ENCODE measurements at places on chromosomes 13 and 19.

DNA sequence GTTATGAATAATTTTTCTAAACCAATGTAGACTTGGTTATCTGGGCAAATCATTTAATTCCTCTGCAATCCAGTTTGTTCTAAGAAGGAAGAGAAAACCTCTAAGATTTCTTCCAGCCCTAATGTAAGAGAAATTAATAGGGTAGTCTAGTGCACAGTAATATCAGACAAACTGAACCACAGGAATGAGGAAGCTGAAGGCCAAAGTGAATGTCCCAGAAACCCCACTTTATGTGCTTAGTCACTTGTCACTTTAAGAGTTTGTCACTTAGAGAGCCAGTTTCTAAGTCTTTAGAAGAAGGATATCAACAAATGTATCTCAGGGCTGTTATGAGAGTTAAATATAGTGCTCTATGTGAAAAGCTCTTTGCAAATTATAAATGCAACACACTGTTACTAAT, 750.6 kb downstream of the DIAPH3 start:
- no peak for DNase-seq

DNA sequence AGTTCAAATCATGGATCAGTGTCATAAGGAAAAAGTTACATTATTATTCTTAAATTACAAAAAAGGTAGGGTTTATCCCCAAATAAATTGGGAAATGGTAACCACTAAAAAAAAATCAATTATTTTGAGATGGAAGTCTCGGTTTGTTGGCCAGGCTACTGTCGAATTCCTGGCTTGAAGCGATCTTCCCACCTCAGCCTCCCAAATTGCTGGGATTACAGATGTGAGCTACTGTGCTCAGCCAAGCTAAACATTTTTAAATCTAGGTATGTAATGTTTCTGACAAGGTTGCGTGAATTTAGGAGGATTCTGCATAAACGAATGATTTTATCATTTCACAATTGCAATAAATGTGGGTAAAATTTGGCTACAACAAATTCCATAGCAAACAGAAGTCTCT, 2.0 kb downstream of the NAA16 start:
- no peak for DNase-seq

- DNase-seq: no peak
Measured at GRCh38 chr13:74662905-74663304, 528.7 kb upstream of the KLF12 start.

GRCh38 chr13:100484702-100485101, 103.9 kb downstream of the GGACT start:
- DNase-seq: no peak

DNA sequence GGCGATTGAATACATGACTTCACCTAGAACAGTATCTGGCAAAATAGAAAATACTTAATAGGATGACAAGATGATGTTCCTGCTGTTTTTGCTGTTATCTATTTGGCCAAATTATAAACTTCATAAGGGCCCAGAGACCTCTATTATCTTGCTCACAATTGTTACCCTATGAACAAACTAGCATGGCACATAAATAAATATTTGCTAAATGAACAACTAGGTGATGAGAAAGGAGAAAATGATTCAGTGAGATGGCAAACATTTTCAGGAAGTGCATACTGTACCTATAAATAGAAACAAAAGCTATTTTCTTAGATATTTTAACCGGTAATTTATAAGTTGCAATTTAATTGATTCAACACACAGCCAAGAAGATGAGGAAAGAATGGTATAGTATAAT, 78.4 kb downstream of the FAM216B start:
- no peak for DNase-seq

DNA sequence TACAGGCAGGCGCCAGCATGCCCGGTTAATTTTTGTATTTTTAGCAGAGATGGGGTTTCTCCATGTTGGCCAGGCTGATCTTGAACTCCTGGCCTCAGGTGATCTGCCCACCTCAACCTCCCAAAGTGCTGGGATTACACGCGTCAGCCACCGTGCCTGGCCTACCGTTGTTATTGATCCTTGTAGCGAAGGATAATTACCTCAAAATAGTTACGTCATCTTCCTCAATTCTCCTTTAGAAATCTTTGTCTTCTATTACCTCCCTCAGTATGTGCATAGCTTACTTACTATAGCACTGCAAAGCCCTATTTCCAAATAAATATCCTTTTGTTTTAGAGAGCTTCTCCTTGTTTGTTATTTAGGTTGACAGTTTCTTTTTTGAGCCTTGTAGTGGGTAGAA, 9.4 kb upstream of the TLE6 start:
- no peak for DNase-seq

- DNase-seq: no peak
Measured at GRCh38 chr13:100130930-100131511, 42.1 kb downstream of the PCCA start.

GRCh38 chr19:14116918-14117578, 514 bp downstream of the PRKACA start:
- DNase-seq: no peak

DNA sequence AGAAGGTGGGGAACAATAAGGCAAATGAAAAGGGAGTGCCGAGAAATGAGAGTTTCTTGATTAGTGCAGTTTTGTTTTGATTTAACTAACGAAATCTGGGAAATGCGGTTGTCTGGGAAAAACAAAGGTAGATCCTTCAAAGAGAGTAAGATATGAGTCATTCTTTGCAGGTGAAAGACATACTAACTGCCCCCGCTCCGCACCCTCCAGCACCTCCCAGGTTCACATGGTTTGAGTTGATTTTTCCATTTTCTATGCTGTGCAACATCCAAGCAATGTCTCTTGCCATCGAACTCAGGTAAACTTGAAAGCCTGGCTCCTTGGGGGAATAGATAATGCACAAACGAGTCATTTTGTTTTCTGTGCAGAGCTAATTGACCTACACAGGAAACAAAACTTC, 84.1 kb upstream of the KLF12 start:
- no peak for DNase-seq

- DNase-seq: no peak
Measured at GRCh38 chr13:74966275-74966674, 515.7 kb downstream of the TBC1D4 start.

DNA sequence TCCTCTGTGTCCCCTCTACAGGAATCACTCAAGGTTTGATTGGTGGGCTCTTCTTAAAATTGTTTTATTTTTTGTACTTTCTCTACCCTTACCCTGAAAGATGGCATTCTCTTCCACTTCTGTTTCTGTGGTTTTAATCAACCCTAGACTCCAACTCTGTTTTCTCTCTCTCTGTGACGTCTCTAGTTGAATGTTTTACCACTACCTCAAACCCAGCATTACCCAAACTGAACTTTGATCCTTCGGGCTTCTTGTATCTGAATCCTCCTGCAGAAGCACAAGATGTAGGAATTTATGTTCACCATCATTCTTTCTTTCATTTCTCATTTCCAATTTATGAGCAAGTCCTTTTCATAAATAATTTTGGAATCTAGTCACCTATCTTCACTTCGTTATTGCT, 39.9 kb downstream of the PCCA start:
- no peak for DNase-seq

DNA sequence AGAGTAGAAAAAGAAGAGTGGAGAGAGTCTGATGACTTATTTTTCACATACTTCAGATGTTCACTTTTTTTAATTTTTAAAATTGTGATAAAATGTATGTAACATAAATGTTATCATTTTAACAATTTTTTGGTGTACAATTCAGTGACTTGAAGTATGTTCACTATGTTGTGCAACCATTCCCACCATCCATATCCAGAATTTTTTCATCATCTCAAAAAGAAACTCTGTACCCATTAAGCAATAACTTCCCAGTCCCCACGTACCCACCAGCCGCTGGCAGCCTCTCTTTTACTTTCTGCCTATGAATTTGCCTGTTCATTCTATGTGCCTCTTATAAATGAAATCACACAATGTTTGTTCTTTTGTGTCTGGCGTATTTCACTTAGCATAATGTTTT, 43.3 kb downstream of the SKA3 start:
- no peak for DNase-seq

DNA sequence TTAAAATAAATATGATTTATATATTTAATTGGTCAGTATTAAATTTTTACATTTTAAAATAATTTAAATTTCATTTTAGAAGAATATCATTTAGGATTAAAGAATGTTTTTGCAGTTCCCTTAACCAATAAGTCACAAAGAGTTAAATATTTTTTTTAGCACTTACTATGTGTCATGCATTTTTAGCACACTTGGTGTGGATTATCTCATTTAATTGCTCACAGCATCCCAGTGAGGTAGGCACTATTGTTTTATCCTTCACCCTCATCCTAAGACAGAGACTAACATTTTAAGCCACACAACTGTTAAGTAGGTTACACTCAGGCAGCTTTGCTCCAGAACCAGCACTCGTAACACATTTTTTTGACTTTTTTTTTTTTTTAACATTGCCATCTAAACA, 78.2 kb downstream of the URI1 start:
- no peak for DNase-seq

DNA sequence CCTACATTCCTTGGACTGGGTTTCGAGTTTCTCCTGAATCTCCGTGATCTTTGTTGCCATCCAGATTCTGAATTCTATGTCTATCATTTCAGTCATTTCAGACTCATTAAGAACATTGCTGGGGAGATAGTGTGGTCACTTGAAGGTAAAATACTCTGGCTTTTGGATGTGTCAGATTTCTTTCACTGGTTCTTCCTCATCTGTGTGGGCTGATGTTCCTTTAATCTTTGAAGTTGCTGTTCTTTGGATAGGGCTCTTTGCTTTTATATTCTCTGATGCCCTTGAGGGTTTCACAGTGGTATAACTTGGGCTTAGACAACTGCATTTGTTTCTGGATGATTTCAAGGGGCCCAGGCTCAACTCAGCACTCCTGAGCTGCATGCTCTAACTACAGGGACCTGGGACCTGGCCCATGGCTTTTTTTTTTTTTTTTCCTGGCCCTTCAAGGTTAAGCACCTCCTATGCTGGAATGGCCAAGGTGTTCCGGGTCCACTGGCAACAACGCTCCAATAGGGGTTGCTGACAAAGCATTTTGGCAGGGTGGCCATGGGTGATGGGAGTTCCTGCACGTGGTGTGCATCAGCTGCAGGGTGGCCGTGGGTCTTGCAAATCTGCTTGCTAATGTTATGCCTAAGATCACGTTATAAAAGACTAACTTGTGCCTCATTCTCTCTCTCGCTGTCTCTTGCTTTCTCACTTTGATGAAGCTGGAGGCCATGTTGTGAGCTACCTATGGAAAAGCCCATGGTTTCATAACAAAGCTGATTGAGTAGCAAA, 5.9 kb upstream of the SIGLEC7 start:
- DNase-seq: no peak

GRCh38 chr19:35309481-35310279, 17.7 kb downstream of the MAG start:
- no peak for DNase-seq

DNA sequence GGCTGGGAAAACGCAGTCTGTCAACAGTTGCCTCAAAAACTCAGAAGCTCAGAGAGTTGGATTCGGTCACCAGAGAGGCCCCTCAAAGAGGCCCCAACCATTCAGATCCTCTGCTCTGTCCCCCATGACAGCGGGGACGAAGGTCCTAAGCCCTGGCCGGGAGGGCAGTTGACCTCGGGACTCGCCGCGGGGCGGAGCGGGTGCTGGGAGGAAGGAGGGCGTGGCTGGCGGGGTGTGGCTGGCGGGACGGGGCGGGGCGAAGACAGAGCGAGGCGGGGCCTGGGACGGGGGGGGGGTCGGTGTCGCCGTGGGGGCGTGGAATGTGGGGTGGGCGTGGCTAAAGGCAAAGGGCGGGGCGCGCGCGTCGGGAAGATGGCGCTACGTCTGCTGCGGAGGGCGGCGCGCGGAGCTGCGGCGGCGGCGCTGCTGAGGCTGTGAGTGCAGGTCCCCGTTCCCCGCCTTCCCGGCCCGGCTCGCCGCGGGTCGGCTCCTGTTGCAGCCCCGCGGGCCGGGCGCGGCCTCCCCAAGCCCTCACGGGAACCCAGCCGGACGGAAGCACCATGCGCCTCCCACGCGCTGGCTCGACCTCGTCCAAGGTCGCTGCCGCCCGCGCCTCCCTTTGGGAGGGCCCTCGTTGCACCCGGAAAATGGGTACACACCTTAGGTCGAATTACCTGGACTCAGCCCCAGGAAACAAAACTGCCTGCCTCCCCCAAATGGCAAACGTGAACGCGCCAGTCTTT, 105.2 kb downstream of the TM9SF2 start:
- peak; percentile 92 for DNase-seq

DNA sequence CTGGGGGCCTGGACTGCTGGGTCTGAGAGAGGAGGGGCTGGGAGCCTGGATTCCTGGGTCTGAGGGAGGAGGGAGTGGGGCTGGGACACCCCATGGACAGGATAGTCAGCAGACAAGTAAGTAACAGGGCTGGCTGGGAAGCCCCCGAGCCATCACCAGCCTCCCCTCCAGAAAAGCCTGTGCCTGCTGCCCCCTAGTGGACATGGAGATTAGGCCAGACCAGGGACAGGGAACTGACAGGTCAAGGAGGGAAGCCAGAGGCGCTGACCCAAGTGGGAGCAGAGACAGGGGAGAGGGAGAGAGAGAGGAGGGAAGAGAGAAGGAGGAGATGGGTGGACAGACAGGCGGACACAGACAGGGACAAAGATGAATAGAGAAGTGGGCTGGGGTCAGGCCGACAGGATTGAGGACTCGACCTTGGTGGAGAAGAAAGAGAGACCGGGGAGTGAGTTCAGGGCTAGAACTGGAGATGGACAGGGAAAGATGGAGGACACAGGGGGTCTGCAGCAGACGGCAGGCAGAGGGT, 6.7 kb upstream of the ERFL start:
- DNase-seq: peak; percentile 85

DNA sequence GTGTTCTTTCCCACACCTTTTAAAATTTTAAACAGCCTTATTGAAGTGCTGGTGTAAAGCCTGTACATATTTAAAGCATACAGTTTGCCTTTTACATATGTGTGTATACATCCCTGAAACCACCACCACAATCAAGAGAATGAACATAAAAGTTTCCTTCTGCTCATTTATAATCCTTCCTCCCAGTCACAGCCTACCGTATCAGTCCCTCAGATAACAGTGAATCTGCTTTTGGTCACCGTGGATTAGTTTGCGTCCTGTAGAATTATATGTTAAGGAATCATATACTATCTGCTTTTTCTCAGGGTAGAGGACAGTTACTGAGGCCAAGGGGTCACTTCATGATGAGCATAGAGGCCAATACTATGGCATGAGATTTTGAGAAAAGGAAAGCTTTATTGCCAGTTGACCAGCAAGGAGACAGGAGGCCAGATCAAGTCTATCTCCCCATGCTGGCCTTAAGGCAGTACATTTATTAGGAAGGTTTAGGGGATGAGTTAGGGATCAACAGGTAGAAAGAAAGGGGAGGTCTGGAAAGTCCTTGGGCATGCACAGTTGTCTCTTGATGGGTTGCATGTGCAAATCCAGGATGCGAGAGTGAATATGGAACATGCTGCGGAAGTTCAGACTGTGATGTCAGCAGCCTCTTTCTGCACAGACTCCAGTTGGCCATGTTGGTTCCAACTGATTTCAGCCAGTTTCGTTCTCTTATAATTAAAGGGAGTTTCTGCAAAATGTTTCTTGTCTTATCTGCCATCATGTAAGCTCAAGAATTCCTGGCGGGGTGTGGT, 36.3 kb upstream of the LSM14A start:
- DNase-seq: no peak

DNA sequence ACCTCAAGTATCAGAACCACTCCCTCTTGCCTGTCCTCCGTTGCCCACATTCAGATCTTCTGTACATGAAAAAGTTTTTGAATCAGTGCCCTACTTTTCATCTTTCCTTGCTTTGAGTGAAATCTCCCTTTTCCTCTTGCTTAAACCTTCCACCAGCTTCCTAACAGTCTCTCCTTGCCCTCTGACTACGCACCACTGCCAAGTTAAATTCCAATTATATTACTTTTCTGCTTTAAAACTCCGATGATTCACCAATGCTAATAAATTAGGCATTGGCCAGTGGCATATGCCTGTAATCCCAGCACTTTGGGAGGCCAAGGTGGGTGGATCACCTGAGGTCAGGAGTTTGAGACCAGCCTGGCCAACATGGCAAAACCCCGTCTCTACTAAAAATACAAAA, 30.7 kb upstream of the RFXAP start:
- no peak for DNase-seq
